ENCODE measurements at places on chromosomes 4 and X. TPM values are rescaled to one million over a fixed set of nuclear protein-coding genes. Genes with fewer than 3 reads are reported as not detected.

- DNase-seq, result no peak
Measured at GRCh38 chr4:859496-859895, 33.6 kb upstream of the CPLX1 start.

GRCh38 chrX:10722851-10723250, 102.5 kb upstream of the MID1 start:
- DNase-seq, result peak; percentile 72

GRCh38 chrX:39591099-39591498, 506.7 kb downstream of the BCOR start:
- DNase-seq, result no peak

GRCh38 chrX:70605352-70605751, 160.7 kb downstream of the DLG3 start:
- DNase-seq, result no peak

- DNase-seq, result no peak
Measured at GRCh38 chrX:12681047-12681446, 110.2 kb upstream of the PRPS2 start.

- DNase-seq, result no peak
Measured at GRCh38 chr4:135418353-135418752, 1216.8 kb upstream of the PABPC4L start.

DNA sequence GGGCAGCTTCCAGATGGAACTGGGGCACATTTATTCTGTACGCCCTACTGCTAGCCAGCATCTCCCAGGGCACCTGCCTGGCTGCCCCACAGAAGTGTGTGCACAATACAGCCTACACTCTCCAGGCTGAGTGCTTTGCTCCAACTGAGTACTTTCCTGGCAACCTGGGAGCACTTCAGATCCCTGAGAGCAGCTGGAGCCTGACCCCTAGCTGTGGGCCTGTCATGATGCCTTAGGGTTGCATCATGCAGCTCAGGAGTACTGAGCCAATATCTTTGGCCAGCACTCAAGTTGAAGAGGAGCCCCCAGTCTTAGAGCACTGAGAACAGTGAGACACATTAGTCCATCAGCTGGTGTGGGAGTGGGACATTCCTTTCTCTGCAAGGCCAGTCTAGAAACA, 321.9 kb downstream of the CFAP47 start:
- DNase-seq, result no peak

GRCh38 chrX:84717343-84717742, 215.1 kb upstream of the HDX start:
- DNase-seq, result no peak

DNA sequence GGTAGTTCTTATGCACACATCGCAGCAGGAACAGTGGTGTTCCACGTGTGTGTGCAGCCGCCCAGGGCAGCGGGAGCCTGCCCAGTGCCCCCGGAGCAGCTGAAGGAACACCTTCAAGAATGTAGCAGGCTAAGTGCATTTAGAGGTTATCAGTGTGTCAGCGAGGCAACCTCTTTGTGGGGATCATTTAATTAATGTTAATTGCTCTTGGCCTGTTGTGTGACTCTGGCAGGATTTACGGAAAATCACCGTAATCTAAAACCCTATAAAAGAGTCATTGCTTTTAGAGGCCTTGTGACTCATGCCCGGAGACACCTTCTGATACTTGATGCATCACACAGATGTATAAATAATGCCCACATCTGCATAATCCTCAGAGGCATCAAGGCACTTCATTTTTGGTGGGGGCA, 47.3 kb upstream of the GATB start:
- DNase-seq, result no peak

DNA sequence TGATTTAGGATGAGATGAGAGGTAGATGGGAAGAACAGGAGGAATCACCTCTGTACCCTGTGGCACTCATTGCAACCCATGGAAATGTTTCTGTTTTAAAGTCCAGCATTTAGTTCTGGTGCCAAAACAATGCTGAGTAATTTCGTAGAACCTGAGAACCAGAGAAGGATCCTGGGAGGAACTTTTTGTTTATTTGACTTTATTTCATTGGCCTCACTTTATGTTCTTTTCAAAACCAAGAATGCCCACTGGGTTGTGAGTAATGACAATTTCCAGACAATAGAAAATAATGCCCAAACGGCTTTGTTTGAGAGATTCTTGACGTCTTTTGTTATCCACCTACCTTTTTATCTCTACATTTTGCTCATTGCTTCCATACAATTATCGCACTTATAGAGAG, 111.3 kb downstream of the SHROOM3 start:
- DNase-seq, result no peak

- DNase-seq, result no peak
Measured at GRCh38 chr4:112210777-112211176, 20.8 kb upstream of the AP1AR start.

- no peak for DNase-seq
Measured at GRCh38 chr4:77089866-77090265, 14.1 kb upstream of the CCNI start.

DNA sequence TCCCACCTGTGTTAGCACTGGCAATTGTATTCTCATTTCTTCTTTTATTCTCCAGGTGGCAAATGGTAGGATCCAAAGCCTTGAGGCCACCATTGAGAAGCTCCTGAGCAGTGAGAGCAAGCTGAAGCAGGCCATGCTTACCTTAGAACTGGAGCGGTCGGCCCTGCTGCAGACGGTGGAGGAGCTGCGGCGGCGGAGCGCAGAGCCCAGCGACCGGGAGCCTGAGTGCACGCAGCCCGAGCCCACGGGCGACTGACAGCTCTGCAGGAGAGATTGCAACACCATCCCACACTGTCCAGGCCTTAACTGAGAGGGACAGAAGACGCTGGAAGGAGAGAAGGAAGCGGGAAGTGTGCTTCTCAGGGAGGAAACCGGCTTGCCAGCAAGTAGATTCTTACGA, 176.9 kb downstream of the PTTG2 start:
- peak; percentile 53 for DNase-seq

GRCh38 chrX:108641589-108642272, 94.6 kb downstream of the IRS4 start:
- no peak for DNase-seq

DNA sequence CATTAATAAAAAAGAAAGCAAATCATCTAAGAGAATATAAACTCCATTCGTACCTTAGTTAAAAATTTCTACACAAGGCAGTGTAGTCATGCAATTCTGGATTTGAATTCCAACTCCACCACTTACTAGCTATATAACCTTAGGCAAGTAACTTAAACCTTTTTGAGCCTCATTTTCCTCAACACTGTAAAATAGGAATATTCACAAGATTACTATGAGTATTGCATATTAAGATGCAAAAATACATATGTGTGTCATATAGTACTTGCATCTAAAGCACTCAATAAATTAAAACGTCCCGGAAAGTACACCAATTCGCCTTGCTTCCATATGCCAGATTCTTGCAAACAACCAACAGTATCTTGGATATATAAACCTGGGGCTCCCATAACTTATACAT, 42.0 kb downstream of the HNRNPD start:
- DNase-seq, result no peak

DNA sequence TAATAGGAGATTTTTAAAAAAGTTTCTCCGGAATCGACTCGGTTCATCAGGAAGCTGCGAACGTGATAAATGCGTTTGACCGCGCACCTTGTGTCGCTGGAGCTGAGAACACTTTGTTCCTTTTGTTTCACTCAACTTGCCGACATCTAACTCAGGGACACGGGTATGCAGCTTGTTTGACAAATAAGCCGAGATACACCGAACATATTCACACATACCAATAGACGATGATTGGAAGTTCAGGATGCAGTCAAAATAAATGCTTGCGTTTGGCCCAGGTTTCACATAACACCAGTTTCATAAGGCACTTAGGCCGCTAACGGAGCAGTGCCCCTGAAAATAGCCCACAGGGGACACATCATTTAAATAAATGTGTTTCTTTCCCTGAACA, 932 bp upstream of the SHISA3 start:
- no peak for DNase-seq

DNA sequence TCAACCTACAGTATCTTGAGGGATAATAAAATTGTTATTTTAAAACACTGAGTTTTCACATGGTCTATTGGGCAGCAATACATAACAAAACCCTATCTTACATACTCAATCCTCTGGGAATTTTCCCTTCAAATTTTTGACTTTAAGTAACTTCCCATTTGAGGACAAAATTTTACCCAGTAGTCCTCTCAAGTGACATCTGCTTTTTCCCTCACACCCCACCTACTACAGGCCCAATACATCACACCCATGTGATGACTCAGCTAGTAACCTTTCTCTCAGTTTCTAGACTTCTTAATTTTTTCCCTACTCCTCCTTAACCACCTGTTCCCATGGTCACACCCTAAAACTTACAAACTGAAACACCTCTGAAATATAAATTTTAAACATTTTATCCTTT, 12.2 kb upstream of the RAP1GDS1 start:
- DNase-seq, result no peak

DNA sequence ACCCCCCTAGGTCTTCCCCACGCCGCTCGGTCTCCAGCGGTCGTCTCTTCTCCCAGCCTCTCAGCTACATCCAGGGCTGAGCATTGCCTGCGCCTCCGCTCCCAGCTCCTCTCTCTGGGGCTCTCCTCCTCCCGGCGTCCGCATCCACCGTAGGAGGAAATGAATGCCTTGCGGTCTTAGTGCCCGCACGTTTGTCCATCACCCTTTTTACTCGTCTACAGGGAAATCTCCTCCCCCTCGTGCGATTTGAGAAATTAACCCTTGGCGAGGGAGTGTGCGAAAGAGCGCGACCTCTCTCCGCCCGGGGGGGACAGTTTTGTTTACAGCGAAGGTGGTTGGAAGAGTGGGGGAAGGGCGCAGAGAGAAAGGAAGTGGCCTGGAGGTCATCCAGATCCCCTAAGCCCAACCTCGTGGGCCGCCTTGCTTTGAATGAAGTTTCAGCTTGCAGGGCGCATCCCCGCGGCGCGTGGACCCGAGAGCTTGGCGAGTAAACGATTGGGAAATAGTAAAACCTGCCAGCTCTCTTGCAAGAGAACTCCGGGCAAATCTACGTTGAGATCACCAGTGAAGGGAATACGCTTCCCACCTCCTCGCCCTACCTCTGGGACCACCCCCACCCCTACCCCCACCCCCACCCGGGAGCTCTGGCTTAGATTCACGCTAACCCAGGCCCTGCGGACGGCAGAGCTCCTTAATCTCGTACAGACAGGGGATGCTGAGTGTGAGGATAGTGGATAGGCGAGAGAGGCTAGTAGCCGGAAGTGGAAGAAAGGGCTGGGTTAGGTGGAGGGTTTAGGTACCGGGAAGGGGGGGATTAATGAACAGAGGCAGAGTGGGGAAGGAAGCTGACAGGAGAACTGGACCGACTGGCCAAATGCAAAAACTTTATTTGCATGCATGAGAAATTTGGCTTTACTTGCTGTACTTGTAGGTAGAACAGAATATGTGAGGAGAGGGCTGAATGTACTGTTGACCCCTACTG, at the start of gene ELOVL6:
ELOVL6 (minus strand) TSS at position 181 of the 982 bp plus-strand sequence. CDS start 280 bp downstream, outside the sequence.
- DNase-seq, result peak; percentile 80

DNA sequence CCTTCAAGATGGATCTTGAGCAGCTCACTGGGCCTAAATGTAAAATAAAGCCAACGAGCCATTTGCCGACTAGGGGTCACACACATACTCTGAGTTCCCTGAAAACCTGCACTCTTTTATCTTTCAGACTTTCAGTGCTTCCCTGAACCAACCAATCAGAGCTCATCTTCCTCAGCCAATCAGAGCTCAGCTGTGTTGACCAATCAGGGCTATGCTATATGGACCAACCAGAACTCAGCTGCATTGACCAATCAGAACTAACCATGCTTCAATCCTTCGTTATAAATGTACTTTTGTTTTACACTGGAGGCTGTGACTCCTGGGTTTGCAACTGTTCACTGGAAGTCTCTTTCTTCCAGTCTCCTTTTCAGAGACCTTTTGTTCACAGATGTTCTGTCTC, 19.3 kb downstream of the SLC25A53 start:
- no peak for DNase-seq

DNA sequence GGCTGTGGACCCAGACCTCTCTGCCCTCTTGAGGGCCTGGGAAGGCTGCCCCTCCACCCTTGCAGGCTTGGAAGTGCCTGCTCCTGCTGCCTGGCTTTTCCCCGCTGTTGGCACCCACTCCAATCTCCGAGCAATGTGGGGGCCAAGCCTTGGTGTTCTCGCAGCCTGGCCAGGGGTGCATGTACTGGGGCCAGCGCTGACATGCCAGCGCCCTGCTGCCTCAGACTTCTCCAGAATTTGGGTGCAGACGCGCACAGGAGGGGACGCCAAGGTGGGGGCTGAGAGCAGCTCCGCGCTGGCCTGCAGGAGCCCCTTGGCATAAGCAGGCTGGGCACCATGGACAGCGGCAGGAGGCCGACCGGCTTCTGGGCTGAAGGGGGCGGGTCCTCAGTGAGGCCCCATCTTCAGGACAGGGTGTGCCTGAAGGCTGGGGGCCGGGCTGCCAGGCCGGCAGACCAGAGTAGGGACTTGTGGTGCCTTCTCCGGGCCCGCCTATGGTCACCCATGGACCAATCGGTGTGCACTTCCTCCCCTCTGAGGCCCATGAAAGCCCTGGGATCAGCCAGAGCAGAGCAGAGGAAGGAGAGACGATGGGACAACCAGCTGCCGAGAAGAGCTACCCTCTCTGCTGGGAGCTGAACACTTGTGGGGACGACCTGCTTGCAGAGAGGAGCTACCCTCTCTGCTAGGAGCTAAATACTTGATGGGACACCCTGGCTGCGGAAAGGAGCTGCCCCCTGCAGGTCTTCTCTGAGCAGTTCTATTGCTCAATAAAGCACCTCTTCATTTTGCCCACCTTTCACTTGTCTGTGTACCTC, 118.3 kb downstream of the DNAAF6 start:
- no peak for DNase-seq

DNA sequence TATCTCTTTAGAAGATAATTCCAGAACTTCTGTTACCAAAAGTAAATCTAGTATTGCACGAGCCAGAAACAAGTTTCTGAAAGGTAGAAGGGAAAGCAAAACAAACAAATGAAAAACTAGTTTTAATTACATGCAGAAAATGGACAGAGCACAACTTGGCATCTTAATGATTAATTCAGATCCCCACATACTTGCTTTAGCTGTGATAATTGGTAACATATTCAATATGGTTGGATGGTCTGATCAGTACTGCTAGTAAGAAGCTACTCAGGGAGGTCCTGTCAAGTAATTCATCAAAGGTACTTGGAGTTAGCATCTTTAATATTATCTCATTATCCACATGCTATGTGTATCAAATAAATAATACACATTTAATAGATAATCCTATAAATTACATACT, 204.3 kb downstream of the TRAM1L1 start:
- no peak for DNase-seq

DNA sequence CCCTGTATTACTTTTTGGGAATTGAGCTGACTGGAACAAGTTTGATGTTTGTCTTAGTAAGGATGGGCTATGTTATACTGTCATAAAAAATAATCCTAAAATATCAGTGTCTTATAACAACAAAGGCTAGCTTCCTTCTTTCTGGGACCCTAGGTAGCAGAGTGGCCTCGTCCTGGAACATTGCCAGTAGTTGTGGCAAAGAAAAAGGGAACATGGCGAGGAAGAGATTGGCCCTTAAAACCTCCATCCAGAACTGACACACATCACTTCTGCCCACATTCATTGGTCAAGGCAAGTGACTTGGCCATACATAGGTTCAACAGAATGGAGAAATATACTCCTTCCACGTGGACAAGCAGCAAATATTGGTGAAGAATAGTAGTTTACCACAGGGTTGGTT, 287.9 kb downstream of the PPP1R2C start:
- no peak for DNase-seq

GRCh38 chr4:19961091-19961490, 290.6 kb upstream of the SLIT2 start:
- DNase-seq, result no peak

The TMEM184C gene
- 17.1 TPM for total RNA-seq

The CXCL5 gene
- not detected for total RNA-seq

The PRR32 gene
- not detected for total RNA-seq

The CSN1S1 gene
- not detected for total RNA-seq

The XAGE2 gene
- not detected for total RNA-seq

The CT55 gene
- not detected for total RNA-seq

The AFP gene
- total RNA-seq, result not detected
